Stimulated activated CD4-positive, alpha-beta T cell treated with anti-CD3 and anti-CD28 coated beads, Interleukin-2, amount 100 ng/mL, for 48 hours (primary cell): ENCODE measurements at places on chromosomes 6 and 20.

DNA sequence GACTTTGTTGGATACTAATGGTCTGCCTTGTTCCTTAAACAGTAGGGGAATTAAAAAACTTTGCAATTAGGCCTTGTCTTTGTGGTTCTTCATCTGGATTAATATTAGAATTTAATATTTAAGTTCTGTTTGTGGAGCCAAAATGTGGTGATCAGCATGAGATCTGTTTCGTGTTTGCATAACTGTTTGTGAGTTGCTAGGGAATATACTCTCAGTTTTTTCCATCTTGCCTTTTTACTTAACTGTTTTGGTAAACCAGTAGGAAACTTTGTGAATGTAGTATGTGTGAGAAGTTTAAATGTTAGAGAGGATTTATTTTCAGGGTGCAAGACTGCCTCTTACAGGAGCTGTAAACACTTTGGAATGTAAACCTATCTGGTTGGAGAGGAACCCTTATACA, 35.6 kb downstream of the LRRC1 start:
- DNase-seq = no peak

GRCh38 chr6:20069021-20069522, 143.2 kb downstream of the MBOAT1 start:
- DNase-seq = no peak

DNA sequence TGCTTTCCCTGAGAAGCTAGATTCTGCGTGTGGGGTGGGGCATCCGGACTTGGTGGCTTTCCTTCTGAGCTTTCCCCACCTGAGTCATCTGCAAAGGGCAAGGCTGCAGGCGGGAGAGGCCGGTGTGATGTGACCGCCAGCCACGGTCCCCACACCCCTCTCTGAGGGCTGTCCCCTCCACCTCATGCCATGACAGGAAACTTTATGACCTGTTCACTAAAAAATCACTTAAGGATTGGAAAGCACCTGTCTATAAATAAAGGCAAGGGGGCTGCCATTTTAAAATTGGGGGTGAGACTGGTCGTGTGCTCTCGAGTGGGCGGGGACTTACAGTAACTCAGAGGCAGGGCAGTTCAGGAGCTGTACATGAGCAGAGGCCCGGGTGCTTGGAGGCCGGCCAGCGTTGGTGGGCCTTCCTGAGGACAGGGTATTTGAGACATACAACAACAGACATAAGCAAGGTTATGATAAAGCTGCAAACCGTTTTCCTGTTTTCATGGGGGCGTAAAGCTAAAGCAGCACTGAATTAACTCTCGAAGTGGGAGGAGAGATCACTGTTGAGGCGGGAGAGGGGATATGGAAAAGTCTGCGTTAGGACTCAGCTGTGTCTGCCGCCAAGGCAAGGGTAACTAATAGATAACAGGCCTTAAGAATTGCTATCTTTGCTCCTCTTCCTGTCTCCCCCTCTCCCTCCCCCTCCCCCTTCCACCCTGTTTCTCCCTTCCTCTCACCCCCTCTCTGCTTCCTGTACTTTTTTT, 16.1 kb upstream of the SERPINB1 start:
- peak; percentile 63 for DNase-seq

GRCh38 chr6:29945281-29945820, 3.0 kb downstream of the HLA-A start:
- DNase-seq = no peak

GRCh38 chr6:75249837-75250236, 6.2 kb upstream of the COX7A2 start:
- no peak for DNase-seq

- DNase-seq = no peak
These were observed 121.2 kb downstream of the PTPRT start for GRCh38 chr20:43068482-43068881.

DNA sequence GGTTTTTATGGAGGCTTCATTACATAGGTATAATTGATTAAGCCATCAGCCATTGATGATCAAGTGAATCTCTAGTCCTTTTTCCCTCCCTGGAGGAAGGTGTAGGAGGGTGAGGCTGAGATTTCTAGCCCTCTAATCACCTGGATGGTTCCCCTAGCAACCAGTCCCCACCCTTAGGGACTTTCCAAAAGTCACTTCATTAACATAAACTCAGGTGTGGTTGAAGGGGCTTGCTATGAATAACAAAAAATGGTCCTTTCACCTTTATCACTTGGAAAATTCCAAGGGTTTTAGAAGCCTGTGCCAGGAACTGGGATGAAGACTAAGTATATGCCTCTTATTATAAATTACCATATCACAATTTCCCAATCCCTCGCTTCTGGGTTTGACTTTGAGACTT, 40.4 kb downstream of the SMPDL3A start:
- no peak for DNase-seq

- no peak for DNase-seq
These were observed 255.7 kb downstream of the ARID1B start for GRCh38 chr6:157032923-157033322.

- no peak for DNase-seq
These were observed 1.1 kb upstream of the CLIC1 start for GRCh38 chr6:31737315-31737990.
